Stimulated activated CD4-positive, alpha-beta T cell treated with anti-CD3 and anti-CD28 coated beads, TNF-alpha, amount 100 ng/mL, for 1 hour (primary cell): ENCODE measurements at places on chromosomes 6 and 20.

DNA sequence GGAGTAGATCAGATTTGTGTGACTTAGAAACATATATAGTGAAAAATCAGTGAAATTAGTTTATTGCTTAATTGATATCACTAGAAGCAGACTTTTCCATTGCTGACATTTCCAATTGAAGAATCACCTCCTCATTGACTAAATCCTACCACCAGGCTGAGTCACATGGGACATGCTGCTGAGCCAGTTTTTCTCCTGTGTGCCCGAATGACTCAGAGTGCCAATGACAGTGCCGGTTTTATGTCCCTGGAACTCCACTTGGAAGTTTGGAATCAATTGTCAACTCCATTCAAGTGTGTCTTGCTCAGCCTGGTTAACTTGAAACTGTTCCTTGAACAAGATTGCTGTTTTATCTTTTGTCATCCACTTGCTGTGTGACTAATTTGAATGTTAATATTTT, 316.1 kb upstream of the PRDM1 start:
- no peak for DNase-seq

GRCh38 chr6:11525468-11526155, 11.9 kb upstream of the TMEM170B start:
- DNase-seq = no peak

GRCh38 chr20:33896509-33896908, 85.4 kb downstream of the CHMP4B start:
- DNase-seq = no peak

DNA sequence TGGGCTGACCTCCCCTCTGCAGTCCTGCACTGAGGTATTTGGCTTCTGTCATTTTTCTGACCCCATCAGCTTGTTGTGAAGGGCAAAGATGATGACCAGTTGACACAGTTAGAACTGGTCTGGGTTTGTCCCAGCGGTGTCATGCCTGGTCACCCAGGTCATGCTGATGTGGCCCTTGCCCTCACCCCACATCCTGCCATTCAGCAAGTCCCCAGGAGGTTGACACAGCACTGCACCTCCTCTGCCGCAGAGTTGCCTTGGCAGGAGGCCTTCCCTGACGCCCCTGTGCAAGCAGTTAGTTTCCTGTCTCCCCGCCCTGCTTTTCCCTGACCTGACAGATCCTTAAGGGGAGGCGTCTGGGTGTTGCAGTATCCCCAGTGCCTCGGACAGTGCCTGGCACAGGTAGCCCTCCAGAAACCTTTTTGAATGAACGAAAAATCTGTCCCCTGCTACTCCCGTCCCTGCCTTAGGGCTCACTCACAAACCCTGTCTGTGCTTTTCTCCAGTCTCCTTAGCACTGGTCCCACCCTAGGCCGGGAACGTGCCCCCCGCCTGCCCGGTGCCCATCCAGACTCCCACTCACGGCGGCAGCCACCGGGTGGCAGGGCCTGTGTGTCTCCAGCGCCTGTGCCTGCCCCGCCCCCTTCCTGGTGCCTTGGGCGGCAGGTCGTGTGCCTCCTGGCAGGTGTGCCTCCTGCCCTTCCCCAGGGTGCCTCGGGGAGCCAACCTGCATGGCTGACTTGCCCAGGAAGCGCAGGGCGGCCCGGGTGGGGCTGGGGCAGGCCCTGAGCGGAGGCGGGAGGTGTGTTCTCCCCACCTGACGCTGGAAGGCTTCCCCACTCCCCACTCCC, 146.3 kb upstream of the RNF24 start:
- no peak for DNase-seq

GRCh38 chr6:137465378-137466009, 28.7 kb downstream of the OLIG3 start:
- no peak for DNase-seq

GRCh38 chr6:113488812-113489685, 368.1 kb upstream of the MARCKS start:
- no peak for DNase-seq

GRCh38 chr6:69116658-69117057, 481.6 kb downstream of the ADGRB3 start:
- no peak for DNase-seq

DNA sequence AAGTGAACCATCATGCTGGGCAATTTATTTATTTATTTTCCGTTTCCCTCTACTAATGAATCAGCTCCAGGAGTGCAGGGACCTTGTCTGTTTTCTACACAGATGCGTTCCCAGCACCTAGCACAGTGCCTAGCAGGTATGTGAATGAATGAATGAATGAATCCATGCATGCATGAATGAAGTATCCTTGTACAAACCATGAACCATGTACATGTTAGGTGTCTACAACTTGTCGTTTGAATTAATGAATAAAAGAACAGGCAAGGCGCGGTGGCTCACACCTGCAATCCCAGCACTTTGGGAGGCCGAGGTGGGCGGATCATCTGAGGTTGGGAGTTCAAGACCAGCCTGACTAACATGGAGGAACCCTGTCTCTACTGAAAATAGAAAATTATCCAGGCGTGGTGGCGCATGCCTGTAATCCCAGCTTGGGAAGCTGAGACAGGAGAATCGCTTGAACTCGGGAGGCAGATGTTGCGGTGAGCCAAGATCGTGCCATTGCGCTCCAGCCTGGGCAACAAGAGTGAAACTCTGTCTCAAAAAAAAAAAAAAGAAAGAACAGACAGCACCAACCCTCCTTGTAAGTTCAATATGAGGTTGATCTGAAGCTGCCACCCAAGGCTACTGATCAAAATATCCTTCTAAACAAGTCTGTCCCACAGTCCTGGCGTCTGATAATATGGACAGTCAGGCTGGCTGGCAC, 27.3 kb upstream of the SLC9A8 start:
- DNase-seq = no peak

- no peak for DNase-seq
Observed at GRCh38 chr6:30263734-30264133, 50.5 kb upstream of the TRIM26 start.

DNA sequence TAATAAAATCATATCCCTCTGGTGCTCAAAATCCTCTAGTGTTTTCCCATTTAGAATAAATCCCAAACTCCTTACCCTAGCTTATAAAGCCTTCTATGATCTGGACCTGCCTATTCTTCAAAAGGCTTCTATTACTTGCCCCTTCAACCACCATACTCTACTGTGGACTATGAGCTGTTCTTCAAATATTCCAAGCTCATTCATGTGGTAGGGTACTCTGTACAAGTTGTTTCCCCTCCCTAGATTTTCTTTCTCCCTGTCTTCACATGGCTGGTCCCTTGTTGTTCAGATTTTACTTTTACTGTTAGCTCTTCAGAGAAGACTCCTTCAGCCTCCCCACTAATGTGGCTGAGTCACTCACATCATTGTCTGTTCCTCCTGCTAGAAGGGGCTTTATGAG, 193.2 kb downstream of the OGFRL1 start:
- DNase-seq = no peak

DNA sequence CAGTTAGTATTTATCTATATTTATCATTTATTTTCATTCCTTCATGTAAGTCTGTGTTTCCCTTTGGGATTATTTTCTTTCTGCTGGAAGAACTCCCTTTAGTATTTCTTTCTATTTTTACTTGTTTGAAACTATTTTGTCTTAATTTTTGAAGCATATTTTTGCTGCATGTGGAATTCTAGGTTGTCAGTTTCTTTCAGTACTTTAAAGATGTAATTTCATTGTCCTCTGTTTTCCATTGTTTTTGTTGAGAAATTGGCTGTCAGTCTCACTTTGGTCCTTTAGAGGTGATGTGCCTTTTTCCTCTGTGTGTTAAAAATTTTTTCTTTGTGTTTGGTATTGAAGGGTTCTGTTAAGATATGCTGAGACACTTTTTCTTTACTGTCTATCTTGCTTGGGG, 17.1 kb downstream of the RNF182 start:
- no peak for DNase-seq

- no peak for DNase-seq
Observed at GRCh38 chr20:46572153-46572552, 21.7 kb upstream of the OCSTAMP start.

DNA sequence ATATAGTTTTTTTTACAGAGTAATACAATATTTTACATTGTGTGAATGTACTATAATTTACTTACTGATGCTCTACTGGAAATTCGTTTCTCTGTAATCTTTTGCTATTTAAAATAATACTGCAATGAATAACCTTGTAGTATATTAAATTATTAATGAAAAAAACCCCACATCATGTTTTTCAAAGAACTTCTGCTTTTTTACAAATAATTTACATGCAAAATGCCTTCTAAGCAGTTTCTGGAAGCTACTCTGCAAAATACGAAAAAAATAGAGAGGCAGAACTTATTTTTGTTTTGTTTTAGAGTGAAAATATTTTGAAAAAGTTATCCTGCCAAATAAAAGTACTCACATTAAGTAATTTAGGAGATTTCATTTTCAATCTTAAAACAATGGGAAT, 165.8 kb upstream of the SIM1 start:
- no peak for DNase-seq

GRCh38 chr6:96659084-96659845, 96.3 kb downstream of the FHL5 start:
- no peak for DNase-seq

DNA sequence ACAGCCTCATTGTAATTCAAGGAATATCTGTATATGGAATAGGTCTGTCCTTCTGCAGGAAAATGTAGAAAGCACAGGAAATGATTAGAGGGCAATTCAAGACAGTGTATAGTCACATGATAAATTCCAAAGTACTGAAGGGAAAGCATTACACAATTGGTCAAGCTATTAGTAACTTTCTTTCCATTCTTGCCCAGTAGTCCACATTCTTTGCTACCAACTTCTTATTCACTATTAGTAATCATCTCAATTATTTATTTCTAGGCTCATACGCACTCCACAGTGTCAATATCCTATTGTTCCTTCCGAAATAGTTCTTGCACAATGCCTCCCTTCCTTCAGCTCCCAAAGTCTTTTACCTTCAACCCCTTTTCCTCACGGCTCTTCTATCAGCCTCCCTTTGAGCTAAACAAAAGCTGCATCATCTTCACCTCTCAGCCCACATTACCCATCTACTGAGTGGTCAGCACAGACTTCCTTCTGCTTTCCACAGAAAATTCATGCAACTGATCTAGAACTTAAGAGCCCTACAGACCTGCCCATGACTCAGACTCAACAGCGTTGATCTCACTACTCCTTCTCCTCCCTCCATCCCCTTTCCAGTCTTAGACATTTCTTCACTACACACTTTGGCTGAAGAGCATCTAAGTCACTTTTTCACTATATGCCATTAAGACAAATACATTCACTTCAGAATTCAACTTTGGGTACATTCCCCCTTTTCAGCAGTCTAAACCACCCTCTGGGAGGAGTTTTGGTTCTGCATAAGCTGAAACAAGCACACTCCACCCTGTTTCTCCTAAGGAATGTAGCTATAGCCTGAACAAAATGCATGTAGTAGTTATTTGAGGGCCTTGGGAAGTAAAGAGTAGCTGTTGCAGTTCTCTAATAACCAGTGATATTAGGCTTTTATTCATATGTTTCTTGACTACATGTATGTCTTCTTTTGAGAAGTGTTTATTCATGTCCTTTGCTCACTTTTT, 157.9 kb downstream of the KIF16B start:
- no peak for DNase-seq

- DNase-seq = no peak
Observed at GRCh38 chr6:79066330-79066729, 11.7 kb downstream of the PHIP start.

- no peak for DNase-seq
Observed at GRCh38 chr20:48051794-48052474, 266.7 kb upstream of the SULF2 start.

- no peak for DNase-seq
Observed at GRCh38 chr6:45155341-45155894, 172.7 kb upstream of the RUNX2 start.

DNA sequence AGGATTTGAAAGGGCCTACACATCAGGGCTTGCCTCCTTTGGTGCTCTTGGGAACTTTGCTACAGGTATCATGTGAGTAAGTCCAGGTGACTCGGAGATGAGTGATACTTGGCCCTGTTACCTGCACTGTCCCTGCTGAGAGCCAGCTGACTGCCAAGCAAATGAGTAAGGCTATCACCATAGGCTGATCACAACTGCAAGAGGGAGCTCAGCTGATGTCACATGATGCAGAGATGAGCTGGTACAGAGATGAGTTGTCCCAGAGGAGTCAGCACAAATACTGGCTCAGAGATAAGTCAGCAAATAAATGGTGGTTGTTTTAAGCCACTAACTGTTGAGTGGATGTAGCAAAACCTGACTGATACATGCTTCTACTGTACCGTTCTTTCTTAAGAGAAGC, 41.4 kb downstream of the LAMP5 start:
- DNase-seq = no peak

DNA sequence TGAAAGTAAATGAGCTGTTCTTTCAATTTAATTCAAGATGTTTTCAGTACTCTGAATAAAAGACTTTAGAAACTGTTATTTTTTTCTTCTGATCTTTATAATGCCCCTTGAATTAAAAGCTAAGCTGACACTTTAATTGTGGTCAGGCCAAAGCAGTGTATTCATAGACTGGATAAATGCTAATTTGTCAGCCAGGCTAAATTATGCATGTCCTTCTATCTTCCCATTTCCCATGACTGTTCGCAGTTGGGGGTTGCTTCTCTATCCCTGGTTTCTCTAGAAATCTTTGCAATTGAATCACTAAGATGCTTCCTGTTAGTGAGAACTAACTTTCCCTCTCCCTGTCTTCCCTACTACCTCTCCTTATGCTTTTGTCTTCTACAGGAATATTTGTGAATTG, 396.2 kb downstream of the RFPL4B start:
- DNase-seq = no peak
